ENCODE measurements at places on chromosomes 11 and 22.

DNA sequence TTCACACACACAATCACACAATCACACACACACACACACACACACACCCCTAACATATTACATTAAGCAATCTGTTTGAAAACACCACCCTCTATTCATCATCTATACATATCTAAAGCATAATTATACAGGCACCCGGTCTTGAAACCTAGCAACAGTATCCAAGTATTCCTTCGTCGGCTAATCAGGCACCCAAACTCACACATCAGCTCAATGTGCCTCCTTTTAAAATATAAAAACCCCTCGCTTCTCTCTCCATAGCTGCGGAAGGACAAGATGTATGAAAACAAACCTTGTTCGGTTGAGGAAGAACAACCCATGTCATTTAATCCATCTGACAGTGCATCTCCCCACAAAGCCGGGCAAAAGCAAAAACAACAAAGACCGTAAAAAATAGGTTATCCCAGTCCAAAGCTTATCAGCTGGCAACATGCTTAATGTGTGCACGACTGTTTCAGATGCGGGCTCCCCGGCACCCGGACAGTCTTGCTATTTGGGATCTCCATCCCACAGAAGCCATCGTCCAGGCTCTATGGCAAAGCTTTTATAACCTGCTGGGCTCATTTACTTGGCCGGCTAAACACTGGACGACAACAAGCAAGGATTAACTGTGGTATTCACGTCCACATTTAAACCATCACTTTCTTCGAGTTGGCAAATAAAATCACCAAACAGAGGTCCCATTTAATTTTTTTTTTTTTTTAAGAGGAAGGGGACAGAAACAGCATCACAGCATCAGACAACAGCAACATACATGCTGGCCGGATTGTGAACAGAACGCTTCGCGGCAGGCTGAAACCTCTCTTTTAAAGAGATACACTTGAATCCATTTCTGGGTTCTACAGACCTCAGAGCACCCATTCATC, 365.5 kb downstream of the SHANK2 start:
- DNase-seq: no peak

GRCh38 chr11:44968510-44968909, 17.8 kb upstream of the TP53I11 start:
- no peak for DNase-seq

DNA sequence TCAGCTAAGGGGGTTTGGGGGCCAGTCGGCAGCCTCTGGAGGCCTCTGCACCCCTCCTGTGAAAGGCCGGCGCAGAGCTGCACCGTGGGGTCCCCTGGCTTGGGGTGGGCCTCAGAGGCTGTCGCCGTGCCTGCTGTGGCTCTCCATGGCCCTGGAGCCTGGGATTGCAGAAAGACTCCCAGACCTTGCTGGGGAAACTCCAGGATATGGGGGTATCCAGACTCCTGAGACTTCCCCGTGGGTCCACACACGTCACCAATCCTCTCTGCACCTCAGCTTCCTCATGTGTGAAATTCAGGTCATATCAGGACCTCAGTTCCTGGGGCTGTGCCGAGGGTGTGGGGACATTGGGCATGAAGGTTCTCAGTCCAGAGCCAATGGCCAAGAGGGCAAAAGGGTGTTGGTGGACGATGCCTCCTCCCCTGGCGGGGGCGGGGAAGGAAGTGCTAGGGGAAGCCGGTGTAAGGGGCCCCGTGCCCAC, 97.1 kb downstream of the KCNQ1 start:
- no peak for DNase-seq

DNA sequence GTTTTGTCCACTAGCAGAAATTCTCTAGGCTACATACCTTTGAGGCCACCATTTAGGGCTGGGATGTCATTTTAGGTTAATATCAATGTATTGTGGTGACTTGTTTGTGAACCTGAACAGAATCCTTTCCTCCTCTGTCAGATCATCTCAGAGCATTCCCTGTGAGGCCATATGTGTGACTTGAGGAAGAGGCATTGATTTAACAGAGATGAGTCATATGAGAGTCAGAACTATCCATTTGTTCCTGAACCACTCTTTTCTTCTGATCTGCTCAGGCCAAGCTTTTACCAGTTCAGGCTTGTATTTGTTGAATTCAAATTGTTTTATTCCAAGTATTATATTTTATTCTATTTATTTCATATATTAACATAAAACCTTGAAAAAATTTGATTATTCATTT, 6.9 kb upstream of the OR4C6 start:
- no peak for DNase-seq

DNA sequence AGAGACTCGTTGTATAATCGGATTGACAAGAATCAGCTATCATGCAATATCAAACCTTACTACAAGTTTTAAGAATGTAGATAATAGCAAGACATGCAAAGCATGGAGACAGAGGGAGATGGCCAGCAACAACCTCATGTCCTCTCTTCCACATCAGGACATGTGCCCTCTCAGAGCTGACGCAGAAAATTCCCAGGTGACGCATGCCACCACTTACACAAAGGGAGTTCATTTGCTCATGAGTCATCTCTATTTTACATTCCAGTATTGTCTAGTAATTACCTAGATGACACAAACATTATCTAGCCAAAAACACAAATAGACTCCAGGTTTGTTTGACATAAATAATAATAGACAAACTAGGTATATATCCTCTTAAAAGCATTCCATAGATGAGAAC, 38.1 kb upstream of the OPCML start:
- no peak for DNase-seq

GRCh38 chr11:114563077-114563476, 3.4 kb upstream of the NXPE1 start:
- peak; percentile 31 for DNase-seq

- peak; percentile 43 for DNase-seq
These were observed 47.2 kb upstream of the AKIP1 start for GRCh38 chr11:8863838-8864237.

- no peak for DNase-seq
These were observed 72.9 kb upstream of the SEPTIN5 start for GRCh38 chr22:19641254-19641982.

GRCh38 chr22:26853071-26853470, 195.7 kb downstream of the MIAT start:
- DNase-seq: no peak

GRCh38 chr11:112025707-112026106, 499 bp downstream of the DLAT start:
- peak; percentile 48 for DNase-seq

- no peak for DNase-seq
These were observed 8.5 kb upstream of the SCN2B start for GRCh38 chr11:118184784-118185579.

- no peak for DNase-seq
These were observed at the start of gene HOATZ for GRCh38 chr11:111514216-111515031. Gene HOATZ, plus strand, starts transcription at chr11:111514778. Its CDS starts 7 bp downstream, at chr11:111514785.

GRCh38 chr11:123084454-123084853, 22.5 kb upstream of the HSPA8 start:
- DNase-seq: no peak

DNA sequence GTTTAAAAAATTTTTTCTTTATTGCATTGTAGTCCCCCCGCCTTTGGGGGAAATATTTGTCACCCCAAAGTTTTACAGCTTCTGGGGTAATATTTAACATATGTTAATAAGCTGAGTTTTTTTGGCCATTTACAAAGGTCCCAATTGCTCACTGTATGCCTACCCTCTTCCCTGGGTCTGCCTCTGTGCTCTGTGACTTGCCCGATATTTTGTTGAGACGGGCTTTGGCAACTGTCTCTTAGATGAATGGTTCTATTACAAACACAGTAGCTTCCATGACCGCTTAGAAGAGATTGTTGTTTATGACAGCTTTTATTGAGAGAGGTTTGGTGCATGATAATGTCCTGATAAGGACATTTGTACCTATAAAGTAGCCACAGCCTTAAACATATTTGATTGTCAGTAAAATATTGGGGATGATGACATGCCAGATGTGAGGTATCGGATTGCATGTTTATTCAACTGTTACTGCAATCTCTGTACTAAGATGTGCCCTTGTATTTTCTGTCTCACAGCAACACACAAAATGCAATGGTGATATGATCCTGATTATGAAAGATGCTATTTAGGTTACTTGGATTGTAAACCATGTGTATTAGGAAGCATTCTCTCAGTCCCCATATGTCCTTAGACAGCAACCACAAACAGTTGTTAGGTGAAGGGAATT, 103.1 kb downstream of the TEAD1 start:
- peak; percentile 28 for DNase-seq

GRCh38 chr11:68667511-68668500, 16.5 kb upstream of the GAL start:
- DNase-seq: no peak
